ENCODE measurements at places on chromosomes 5 and 9. TPM values are rescaled to one million over a fixed set of nuclear protein-coding genes. Genes with fewer than 3 reads are reported as not detected.

The PCDHGA10 gene
- total RNA-seq = 4.6 TPM

DNA sequence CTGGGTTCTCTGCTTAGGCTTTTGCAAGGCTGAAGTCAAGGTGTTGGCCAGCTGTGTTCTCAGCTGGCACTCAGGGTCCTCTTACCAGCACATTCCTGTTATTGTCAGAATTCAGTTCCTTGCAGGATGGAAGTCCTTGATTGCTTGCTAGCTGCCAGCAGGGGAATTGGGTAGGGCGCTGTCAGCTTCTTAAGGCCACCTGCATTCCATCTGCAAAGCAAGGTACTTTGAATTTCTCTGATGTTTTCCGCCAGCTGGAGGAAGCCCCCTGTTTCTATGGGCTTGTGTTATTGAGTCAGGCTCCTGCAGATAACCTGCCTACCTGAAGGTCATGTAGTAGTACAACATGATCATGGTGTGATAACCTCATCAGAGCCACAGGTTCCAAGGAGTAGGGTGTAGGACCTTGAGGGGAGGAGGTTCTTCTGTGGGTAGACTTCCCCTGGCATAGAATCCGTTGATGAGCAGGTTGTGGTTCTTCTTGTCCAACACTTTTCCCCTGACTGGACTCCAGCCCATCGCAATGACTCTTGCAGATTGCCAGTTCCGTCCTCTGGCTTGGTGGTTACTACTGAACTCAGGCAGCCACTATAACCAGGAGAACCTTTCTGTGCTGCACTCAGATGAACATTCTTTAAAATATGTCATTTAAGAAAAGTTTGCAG is 6.8 kb downstream of the TENT4A start:
- DNase-seq = no peak

The CXCL14 gene
- 11.7 TPM for total RNA-seq

DNA sequence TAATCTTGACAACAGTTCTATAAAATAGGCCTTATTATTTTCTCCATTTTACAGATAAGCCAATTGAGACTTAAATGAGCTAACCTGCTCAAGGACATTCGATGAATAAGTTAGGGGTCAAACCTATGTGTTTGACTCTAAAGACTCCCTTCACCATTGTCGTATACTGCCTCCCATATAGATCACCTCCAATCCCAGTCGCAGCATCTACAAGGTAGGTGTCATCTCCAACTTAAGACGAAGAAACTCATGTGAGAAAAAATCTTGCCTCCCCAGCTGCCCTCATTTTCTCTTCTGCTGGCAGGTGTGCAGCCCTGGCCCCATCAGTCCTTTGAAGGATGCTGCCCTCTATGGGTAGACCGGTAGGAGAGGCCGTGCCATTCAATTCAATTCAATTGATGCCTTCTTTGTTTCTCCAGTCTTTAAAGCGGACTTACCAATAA is 75.2 kb upstream of the SMARCA2 start:
- no peak for DNase-seq

The NDUFA8 gene
- total RNA-seq = 221 TPM

Data from left cardiac atrium (tissue), 4 donors.